ENCODE measurements at places on chromosomes 4 and X. TPM values are rescaled to one million over a fixed set of nuclear protein-coding genes. Genes with fewer than 3 reads are reported as not detected.

The COL4A6 gene
- total RNA-seq = 0.47 TPM

The CTAG1A gene
- not detected for total RNA-seq

DNA sequence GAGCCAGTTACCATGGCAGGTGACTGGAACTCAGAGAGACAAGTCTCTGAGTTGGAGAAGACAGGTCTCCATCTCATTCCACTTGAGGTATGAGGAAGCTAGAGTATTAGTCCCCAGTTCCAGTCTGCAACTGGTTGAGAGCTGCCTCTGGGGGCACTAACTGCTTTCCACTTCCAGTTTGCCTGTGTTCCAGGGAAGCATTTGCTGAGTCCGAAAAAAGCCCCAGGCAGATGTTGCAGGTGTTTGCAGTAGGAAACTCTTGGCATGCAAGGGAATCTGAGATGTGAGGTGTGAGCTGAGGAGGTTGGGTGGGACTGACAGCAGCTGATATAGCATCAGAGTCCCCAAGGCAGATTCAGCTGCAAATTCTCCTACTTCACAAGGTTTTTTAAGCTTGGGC is 272.2 kb upstream of the CASK start:
- DNase-seq = no peak

DNA sequence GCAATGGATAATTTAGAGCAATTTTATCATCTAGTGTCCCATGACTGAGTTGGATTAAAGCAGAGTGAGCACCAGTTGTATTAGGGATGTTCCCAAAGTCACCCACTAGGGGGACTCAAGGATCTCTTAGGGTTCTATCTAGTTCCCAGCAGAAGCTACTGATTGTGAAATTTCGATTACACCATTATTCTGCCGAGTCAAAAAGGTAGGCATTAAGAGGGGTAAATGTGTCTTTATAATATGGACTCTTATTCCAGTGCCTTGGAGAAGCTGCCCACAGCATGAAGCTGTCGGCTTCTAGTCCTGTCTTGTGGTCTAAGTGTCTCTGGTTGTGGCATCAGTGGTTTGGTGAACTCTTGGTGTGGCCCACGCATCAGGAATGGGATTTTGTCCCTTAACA is 53.3 kb downstream of the RGS12 start:
- peak; percentile 78 for DNase-seq

DNA sequence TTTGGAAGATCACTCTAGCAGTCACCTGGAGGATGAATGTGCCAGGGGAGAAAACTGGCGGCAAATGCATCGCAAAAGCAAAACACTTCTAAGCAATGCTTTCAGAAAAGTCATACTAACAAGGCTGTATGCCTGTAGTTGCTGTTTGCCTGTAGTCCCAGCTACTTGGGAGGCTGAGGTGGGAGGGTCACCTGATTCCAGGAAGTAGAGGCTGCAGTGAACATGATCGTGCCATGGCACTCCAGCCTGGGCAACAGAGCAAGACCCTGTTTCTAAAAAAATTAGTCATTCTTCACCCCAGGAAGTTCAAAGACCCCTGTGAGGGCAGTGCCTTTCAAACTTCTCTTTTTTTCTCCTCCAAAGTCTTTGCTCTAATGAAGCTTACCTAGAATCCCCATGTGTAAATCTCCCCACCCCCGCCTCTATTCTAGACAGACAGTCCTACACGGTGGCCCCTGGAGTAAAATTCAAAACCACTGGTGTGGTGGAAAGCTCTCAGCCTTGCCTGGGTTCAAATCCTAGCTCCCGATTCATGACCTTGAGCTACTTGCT is 5.5 kb downstream of the SOWAHD start:
- DNase-seq = peak; percentile 34

- peak; percentile 67 for DNase-seq
Observed at GRCh38 chrX:107700317-107700774, 72.0 kb downstream of the PRPS1 start.

GRCh38 chrX:123917069-123917468 is 44.4 kb upstream of the STAG2 start:
- DNase-seq = no peak

GRCh38 chr4:186644311-186644638 is 79.4 kb downstream of the FAT1 start:
- no peak for DNase-seq

DNA sequence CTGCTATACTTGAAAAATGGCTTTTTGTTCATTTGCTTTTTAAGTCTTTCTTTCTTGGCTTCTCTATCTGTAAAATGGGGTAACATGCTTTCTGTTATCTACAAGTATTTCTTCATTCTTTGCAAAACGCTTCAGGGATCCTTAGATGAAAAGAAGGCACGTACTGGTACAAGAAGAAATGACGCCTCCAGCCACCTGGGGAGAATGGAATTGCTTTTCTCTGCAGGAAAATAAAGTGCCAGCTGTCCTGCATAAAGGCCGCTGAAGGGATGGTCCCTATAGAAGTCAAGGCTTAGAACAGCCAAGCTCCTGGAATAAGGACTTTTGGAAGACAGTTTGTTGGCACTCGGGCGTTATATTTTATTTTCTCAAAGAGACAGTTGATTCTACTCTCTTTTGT is 210.8 kb upstream of the RASGEF1B start:
- DNase-seq = no peak
